AG08395 (cell line): ENCODE measurements at places on chromosomes 11 and 22.

DNA sequence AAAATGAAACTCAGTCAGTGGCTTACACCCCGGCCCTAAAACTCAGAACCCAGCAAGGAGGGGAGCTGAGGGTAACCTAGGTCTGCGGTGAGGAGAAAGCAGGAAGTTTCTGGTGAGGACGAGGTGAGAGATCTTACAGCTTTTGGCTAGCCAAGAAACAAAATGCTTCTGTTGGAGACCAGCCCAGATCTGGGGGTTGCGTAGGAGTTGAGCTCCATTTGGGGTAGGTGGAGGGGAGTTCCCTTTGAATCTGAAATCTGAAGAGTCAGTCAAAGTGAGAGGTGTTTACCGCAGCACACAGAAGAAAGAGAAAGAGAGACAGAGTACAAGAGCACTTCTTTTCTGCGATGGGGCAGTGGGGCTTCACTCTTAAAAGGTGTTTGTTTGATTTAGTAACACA, 29.6 kb downstream of the EHF start:
- DNase-seq = no peak

DNA sequence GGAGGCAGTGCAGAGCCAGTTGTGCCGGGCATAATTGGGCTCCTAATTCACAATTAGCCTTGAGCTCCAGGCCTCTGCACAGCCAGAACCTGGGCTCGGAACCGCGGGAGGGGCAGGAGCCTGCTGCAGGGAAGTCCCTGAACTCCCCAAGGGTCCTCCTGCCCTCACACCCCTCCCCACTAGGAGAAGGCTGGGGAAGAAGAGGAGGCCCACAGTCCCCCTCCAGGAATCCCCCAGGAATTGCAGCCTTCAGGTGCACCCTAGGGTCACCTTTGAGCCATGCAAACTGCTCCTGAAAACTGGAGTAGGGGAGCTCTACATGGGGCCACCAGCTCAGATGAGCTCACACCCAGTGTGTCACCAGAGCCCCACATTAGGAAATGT, 93.8 kb upstream of the LMO1 start:
- no peak for DNase-seq

DNA sequence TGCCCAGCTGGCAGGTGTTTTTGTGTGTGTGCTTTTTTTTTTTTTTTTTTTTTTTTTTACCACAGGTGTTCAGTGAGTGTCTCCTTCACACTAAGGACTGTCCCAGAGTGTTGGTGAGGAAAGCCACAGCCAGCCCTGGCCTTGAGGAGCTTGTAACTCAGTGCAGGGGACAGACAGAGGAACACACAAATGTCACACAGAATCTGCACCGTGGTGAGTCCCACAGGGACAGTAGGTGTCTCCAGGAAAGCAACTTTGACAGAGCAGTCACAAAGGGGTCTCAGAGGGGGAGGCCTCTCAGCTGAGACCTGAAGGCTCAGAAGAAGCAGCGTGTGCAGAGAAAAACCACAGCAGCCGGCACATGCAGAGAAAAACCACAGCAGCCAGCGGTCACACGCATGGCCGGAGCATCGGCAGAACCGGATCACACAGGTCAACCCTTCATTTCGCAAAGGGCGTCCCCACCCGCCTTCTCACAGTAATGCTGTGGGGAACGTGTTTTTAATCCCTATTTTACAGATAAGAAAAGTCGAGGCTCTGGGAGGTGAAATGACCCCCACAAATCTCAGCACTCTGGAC, 101.7 kb upstream of the PRR5 start:
- DNase-seq = no peak

DNA sequence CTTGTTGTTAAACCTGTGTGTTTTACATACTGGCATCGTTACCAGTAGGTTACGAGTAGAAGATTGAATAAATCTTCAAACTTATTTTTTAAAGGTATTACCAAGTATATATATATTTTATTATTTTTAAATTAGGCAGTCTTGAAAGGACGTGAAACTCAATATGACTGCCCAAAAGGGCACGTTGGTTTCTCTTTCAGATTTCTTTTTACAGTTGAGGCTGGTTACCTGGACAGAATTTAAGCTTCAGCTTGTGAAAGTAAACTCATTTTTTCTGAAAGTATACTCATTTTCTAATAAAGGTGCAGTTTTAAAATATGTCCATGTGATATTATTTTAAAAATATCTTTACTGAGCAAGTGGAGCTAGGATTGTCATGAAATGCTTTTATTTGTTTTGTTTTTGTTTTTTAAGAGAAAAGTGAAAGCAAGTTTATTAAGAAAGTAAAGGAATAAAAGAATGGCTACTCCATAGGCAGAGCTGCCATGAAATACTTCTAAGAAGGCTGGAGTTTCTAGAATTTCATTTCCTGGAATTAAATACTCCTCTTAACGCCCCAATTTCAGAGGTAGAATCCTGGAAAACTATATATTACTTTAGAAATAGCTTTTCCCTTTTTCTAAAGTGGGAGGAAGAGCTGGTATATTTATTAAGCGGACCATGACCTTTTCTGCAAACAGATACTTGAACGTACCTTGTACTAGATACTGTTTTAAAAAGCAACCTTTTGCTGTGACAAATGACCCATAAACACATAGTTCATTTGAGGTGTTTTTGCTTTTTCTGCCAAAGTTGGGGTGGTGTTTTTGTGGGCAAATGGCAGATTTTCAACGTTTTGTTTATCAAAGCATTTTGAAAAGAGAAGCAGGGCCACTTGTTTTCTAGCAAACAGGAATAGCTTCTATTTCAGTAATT, 1.9 kb downstream of the FBXO7 start:
- DNase-seq = no peak

- no peak for DNase-seq
Observed at GRCh38 chr22:23302171-23303002, 122.1 kb downstream of the BCR start.

DNA sequence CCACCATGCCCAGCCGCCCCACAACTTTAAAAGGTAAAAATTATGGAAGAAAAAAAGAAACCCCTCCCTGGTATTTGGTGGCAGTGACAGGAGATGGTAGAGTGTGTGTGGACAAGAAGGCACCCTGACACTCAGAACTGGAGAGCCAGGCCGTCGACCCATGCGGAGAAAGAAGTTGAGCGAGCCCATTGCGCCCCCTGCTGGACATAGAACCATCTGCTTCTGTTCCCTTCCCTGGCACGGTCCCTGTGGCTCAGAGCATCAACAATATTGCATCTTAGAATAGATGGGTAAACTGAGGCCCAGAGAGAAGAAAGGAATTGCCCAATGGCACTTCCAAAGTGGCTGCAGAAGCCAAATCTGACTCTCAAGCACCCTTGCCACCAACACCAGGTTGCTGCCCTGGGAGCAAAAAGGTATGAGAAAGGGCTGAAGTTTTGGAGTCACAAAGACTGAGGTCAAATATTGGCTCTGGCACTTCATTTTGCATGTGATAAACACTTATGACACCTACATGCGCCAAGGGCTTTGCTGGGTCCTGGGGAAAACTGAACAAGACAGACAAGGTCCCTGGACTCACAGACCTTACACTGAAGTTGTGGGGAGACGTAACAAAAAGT, 8.6 kb downstream of the MRPL11 start:
- DNase-seq = peak; percentile 85

GRCh38 chr11:102319544-102319943, 2.3 kb downstream of the BIRC3 start:
- no peak for DNase-seq

DNA sequence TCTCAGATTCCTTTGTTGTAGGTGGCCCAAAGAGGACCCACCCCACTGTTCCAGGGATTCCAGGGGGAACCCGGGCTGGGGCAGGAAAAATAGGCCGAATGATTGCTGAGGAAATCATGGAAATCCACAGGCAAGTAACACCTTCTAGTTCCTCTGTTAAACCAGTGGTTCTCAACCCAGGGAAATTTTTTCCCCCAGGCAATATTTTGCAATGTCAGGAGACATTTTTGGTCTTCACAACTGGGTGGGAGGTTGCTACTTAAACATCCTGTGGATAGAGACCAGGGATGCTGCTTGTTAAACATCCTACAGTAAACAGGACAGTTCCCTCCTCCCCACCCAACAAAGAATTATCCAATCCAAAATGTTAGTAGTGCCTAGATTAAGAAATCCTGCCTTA, 84.7 kb downstream of the BTBD10 start:
- no peak for DNase-seq

GRCh38 chr11:131899950-131900580, 529.6 kb downstream of the NTM start:
- no peak for DNase-seq

- DNase-seq = no peak
Observed at GRCh38 chr11:111282562-111283075, 15.7 kb upstream of the POU2AF3 start.

GRCh38 chr11:16364254-16364653, 7.9 kb upstream of the SOX6 start:
- DNase-seq = no peak

GRCh38 chr11:28257761-28258160, 149.6 kb downstream of the METTL15 start:
- DNase-seq = no peak

- DNase-seq = no peak
Observed at GRCh38 chr11:120139316-120140069, 1.6 kb upstream of the TRIM29 start.

GRCh38 chr22:40758390-40758789, 60.8 kb downstream of the SLC25A17 start:
- DNase-seq = no peak

GRCh38 chr22:26781596-26781995, 124.2 kb downstream of the MIAT start:
- no peak for DNase-seq

DNA sequence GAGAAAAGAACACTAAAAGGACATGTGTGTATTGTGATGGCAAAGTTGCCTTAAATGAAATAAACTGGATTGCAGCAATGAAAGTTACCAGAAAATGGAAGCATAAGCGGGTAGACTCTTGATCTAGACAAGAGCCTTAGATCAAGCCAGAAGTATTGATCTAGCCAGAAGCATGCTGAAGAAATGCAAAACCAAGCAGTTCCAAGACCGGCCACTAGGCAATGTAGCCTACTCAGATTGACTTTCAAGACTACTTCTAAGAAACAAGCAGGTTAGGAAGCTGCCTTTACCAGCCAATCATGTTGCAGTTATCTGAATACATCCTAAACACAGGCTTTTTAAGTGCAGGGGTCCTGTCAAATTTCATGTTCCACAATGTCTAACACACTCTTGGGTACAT, 54.6 kb downstream of the KCNA4 start:
- DNase-seq = no peak

DNA sequence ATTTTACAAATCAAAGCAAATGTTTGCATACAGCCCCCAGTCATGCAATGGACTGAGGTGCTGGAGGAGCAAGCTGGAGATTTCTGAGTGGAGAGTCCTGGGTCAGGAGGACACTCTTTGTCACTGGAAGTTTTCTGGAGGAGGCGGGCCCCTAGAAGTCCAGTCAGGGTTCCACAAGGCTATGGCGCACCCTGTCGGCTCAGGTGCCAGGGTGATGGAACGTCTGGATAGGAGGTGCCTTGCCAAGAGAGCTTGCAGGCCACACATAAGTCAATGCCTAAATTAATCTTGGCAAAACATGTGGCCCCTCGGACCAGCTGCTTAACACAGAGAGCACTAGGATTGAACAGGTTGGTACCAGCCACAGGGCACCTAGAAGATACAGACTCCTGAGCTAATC, 174.7 kb upstream of the CADM1 start:
- no peak for DNase-seq

DNA sequence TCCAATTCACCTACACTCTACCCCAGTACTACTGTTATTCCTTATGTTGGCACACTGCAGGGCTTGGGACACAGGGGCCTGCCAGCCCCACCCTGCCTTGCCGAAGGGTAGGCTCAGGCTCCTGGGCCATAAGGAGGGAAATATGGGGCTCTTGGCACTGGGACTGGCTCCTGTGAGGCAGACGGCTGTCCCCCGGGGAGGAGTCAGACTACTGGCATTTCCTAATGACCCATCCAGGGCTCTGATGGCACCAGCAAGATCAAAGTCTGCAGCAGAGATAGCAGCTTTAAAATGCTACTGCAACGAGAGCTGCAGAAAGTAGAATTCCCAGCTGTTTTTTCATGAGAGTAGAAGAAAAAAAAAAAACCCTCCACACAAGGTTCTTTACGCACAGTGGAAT, 42.2 kb upstream of the CYP2D6 start:
- peak; percentile 68 for DNase-seq

DNA sequence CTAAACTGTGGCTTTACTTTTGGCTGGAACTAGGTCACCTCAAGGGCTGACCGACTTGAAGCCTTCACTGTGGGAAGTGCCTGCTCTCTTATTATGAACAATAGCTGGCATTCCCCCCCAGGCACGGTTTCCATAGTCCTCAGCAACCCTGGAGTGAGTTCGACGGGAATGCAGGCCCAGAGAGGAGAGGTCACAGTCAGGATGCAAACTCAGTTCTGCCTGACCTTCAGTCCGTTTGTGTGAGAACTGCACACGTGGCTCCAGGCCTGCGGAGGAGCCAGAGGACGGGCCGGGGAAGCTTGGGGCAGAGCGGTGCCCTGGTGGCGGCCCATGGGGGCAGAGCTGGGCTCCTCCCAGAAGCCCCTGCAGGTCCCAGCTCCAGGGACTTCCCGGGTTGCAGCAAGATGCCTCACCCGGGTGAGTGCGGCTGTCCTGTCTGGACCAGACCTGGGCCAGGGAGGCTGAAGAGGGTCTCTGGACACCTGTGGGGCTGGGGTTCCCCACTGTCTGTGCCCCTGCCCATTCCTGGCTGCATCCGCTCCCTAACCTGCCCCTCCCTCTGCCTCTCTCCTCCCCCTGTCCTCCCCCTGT, 17.2 kb downstream of the SLC25A18 start:
- DNase-seq = no peak
